ENCODE measurements at places on chromosomes 3 and 15.
A peak's percentile ranks its signal among the peaks of the same experiment; 100 is the strongest.

GRCh38 chr3:186083746-186084145 lies 25.1 kb downstream of the ETV5 start:
- DNase-seq = no peak

DNA sequence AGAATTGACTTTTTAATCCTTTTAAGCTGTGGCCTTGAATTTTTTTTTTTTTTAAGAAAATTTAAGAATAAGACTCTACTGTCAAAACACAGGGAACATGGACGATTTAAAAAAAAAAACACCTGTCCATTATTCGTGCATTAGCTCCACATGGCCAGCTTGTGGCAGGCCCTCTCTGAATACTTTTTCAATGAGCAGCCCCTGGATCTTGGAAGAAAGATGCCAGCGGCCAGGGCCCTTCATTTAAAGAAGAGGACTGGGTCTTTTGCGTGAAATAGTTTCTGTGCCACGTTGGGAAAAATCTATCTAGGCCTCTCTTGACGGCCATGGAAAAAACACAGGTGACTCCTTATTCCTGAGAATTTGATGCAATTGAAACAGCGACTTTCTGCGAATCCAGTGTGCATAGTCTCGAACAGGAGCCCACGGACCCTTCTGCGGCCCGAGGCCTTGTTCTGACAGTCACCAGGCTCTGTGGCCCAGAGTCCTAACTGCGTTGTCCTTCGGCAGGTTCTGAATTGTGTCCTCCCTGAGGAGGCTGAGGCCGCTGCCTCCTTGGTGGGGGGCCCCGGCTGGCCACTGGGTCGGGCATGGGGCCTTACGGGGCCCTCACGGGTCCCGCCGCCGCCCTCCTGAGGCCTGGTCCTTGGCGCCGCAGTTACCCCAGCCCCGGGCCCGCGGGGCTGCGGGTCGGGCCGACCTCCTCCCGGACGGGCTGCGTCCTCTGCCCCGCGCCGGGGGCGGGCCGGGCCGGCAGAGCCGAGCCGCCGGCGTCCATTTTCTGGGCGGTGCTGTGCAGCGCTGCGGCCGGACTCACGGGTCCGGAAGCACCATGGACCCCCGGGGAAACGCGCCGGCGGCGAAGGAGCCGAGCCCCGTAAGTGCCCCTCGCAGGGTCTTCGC lies 33.5 kb downstream of the ZBTB38 start:
- peak; percentile 36 for DNase-seq

DNA sequence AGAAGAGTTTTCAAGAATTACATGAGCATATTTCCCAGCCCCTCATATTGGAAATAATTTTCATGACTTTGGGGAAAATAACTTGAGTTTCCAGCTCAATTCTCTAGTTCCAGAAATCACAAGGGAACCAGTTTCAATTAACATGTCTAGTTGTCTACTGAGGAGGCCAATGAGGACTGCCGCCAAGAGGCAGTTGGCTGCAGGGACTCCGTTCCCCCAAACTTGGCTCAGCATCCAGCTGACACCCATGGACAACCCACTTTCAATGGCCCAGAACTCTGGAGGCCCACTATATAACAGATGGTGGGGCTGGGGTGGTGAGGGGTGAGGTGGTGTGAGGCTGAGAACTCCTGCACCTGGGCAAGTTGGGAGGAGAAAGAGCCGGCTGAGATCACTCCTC lies 86.5 kb upstream of the TNFAIP8L3 start:
- DNase-seq = no peak

DNA sequence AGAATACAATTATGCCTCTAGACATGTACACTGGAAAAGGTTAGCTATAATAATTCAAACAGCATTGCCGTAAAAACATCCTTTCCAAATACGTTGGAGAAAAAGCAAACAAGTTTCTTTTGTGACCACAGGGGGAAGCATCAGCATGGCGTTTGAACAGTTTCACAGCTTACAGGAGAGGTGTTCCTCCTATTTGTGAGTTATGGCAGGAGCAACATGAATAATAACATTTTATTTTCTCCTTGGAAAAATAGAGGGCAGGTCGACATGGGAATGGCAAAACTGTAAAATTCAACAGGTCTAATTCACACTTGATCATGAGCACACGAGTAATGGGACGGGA lies 39.7 kb upstream of the GADL1 start:
- peak; percentile 84 for DNase-seq

- no peak for DNase-seq
These were observed 98.8 kb downstream of the SPRED1 start for GRCh38 chr15:38351466-38351865.

DNA sequence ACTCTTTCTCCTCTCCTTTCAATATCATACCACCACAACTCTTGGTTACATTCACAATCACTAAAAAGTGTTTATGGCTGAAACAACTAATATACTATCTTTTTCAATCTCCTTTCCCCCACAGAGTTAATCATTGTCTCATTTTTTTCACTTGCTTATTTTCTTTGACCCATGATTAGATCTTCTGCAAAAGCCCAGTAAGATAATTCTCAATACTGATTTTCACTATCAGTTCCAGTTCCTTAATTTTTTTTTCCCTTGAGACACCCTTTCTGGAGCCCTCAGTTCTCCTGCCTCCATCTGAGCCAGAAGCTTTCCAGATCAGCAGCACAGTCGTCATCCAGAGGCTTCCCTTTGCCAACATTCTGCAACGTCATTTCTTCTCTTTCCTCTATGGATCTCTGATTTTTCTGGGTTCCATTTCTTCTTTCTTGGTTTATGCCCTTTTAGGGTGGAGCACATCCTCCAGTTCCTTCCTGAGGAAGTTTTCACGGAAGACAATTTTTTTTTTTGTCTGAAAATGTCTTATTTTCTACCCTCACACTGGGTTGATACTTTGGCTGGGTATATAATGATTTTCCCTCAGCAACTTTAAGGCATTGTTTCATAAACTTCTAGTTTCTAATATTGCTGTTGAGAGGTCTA lies 88.7 kb upstream of the C15orf39 start:
- no peak for DNase-seq
